ENCODE measurements at places on chromosomes 2 and 18.

DNA sequence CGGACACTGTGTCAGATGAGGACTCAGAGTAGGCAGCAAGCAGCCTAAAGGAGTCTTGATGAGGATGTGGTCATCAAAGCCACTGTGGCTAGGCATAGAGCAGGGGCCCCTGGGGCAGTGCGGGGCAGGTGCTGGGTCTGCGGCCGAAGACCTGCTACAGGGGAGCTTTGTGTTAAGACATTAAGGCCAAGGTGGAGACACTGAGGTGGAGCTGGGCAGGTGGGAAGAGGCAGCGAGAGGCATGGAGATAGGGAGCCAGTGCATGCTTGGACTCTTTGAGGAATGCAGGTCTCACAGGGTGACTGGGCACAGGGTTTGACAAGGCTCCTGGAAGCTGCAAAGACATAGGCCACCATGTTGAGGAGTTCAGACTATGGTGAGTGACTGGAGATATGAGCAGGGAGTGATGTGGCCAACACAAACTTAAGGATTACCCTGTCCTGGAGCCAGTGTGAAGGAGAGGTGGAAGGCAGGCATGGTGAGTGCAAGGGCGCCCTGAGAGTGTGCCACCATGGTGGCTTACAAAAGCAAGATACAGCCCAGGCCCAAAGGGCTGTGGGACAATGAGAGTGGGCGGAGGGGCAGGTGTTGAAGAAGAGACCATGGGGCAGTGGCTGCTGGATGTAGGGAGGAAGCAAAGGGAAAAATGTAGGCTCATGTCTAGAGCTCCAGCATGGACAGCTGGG is 450.9 kb upstream of the HS6ST1 start:
- DNase-seq, result no peak

GRCh38 chr2:133835821-133836619 is 267.8 kb upstream of the NCKAP5 start:
- no peak for DNase-seq

DNA sequence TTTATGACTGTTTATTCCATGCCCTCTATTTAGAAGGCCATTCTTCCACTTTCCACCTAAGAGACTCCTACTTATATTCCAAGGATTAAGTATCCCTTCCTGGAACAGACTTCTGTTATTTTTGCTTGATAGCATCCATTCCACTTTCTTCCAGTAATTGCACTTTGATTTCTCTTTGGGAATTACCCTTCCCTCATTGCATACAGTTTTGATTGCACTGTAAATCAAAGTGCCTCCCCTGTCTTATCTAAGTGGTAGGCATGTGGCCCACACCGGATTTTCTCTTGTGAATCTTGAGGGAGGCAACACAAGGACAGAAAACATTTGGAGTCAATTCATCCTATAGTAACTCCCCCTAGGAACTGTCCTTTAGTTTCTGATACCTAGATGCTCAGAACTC is 120.4 kb downstream of the PDE11A start:
- DNase-seq, result no peak

GRCh38 chr2:119760956-119761275 is 1.2 kb downstream of the PTPN4 start:
- DNase-seq, result no peak

DNA sequence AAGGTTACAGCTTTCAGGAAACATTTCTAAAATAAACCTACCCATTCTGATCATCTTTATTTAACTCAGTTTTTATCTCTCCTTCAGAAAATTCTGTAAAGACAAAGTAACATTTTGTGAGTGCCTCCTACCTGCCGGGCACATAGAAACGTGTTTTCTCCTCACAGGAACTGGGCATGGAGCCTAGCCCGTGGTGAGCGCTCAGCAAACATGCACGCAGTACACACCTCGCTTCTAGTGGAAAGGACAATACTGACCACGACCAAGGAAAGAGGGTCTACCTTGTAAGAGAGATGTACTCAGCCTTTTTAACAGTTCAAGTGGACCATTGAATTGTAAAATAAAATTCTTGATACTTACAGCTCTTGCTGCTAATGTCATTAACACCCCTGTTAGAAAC is 24.8 kb upstream of the KIDINS220 start:
- DNase-seq, result no peak

GRCh38 chr2:46913471-46914381 is 1.9 kb downstream of the MCFD2 start:
- DNase-seq, result no peak

GRCh38 chr2:96356889-96357288 is 21.3 kb downstream of the NCAPH start:
- no peak for DNase-seq

DNA sequence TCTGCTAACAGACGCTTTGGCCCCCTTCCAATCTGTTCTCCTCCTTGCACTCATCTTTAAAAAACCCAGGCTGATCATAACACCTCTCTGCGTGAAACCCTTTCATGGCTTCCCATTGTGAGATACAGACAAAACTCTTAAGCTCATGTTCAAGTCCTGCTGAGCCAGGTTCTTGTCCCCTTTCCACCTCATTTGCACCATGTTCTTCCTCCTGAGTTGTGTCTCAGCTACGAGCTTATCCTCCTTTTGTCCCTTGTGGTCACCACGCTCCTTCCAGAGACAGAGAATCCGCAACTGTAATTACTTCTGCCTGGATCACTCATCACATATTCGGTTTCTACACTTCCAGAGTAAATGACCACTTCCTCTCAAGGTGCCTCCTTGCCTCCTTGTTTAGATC is 238.8 kb downstream of the ACTR3 start:
- no peak for DNase-seq

- no peak for DNase-seq
Measured at GRCh38 chr18:66792466-66792865, 188.6 kb upstream of the CDH19 start.

DNA sequence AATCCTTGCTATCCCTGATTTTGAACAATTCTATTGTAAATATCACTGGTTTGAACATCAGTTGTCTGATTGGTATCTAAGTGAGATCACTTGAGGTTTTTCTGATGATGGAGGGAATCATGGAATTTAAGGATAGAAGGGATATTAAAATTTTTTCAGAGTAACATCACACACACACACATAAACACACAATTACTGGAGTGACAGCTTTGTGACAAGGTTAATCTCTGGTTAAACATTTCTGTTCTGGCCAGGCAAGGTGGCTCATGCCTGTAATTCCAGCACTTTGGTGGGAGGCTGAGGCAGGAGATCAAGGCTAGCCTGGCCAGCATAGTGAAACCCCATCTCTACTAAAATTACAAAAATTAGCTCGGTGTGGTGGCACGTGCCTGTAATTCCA is 85.3 kb downstream of the SOCS6 start:
- no peak for DNase-seq

DNA sequence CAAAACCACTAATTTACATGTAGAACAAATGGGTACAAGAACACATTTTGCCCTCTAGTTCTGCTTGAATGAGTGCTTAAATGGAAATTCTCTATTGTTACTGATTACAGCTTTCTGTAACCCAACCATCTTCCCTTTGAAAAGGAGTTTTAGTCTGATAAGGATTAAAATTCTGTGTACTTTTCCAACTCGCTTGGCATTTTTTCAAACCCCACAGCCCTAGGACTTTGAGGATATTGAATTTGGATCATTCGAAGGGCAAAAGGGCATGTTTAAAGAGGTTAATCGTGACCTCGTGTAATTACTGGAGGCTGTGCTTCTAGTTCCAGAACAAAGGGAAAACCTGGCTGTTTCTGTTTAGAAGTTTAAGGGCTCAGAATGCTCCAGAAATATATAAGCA is 432.3 kb downstream of the PID1 start:
- DNase-seq, result no peak

DNA sequence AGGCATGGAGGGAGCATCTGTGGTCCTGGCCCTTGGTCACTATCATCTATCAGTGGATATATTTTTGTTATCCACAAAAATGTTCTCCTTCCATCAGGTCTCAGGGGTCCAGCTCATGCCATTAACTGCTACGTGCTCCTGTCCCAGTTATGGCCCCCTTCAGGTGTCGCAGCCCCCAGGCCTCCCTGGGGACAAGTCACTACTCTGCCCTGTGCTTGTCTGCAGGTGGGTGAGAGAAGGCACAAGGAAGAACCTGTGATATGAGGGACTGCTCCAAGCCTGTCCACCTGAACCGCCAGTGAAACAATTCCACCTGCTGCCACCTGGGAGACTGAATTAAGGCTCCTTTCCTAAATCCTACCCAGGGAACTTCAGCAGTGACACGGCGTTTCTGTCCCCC is 229.6 kb upstream of the ID2 start:
- no peak for DNase-seq

GRCh38 chr2:39595116-39595515 is 70.6 kb upstream of the TMEM178A start:
- DNase-seq, result no peak

- DNase-seq, result no peak
Measured at GRCh38 chr2:137886083-137886831, 78.0 kb upstream of the HNMT start.

DNA sequence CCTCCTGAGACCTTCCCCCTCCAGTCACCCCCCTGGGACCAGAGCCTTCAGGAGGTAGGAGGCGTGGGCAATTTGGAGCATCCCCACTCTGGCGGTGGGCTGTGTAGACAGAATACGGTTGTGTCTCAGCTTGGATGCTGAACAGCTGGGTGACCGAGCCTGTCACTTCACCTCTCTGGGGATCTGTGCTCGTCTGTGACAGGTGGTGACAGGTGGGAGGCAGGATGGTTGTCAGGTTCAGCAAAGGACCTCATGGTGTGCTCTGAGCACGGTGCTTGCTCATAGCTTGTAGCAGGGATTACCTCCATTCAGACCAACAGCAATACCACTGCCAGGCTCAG is 186.5 kb upstream of the HS6ST1 start:
- DNase-seq, result no peak

DNA sequence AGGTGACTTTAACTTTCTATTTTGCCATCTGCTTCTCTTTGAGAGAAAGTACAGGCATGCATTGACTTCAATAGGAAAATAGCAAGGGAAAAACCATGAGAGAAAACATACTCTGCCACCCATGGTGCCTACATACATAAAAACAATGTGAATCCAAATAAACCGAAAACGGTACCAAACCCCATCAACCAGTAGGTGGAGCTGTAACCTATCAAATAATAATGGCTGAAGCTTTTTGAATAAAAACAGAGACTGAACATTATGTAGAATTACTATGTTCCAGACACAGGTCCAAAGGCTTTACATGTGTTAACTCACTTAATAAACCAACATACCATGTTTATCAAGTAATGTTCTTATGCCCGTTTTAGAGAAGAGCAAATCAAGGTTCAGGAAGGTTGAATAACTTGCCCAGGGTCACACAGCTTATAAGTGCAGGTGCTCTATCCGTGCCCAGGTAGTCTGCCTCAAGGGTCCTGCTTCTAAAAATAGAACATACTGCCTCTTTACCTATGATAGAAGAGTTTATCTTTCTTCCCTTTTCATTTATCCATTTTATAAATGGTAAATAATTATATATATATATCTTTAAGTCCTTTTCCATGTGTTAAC is 293.9 kb upstream of the SYT4 start:
- no peak for DNase-seq

DNA sequence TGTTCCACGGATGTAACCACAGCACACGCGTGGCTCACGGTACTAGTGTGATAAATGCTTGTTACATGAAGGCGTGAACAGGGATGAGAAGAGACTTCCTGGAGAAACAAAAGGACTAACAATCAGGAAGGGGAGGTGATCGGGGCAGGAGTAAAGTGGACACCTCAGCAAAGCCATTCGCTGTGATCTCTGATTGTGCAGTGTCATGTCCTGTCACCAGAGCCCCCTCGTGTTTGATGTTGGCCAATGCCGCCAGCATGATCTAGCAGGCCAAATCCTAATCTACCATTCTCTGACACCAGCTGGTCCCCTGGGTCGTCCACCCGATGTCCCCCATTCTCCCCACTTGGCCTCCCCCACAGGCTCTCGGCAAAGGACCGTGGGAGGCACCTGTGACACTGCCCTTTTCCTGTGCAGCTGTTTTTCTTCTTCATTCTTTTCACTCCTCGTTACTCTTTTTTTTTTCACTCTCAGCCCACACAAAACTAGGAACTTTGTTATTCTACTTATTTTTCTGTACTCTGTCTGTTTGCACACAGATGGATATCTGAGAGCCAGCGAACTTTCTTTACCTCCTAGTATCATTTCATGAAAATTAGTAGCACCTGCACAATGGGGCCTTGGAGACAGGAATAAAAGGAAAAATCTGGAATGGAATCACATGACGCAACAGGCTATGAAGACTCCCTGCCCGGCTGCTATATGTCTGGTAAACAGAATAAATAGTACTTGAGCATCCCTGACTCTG is 146.8 kb downstream of the TGIF1 start:
- no peak for DNase-seq

- DNase-seq, result no peak
Measured at GRCh38 chr18:68769461-68769860, 28.4 kb upstream of the CCDC102B start.
